ENCODE measurements at places on chromosomes 1 and 21.
A peak's percentile ranks its signal among the peaks of the same experiment; 100 is the strongest.

DNA sequence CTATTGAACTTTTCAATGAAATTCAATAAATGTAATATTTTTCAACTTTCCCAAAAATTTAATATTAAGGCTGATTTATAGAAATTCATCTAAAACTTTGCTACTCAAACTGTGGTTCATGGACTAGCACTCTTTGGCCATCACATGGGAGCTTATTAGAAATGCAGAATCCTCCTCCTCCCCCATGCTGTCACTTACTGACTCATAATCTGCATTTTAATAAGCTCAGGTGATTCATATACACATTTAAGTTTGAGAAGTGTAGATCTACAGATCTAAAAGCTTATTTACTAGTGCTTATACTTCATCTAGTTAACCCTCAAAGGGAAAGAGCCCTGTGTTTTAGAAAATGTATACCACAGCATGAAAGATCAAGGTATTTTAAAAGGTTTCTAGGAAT, 84.3 kb downstream of the HS2ST1 start:
- DNase-seq = no peak

GRCh38 chr21:45176141-45176540, 101.8 kb downstream of the ADARB1 start:
- no peak for DNase-seq

GRCh38 chr1:223653431-223653830, 12.1 kb downstream of the CAPN8 start:
- no peak for DNase-seq

DNA sequence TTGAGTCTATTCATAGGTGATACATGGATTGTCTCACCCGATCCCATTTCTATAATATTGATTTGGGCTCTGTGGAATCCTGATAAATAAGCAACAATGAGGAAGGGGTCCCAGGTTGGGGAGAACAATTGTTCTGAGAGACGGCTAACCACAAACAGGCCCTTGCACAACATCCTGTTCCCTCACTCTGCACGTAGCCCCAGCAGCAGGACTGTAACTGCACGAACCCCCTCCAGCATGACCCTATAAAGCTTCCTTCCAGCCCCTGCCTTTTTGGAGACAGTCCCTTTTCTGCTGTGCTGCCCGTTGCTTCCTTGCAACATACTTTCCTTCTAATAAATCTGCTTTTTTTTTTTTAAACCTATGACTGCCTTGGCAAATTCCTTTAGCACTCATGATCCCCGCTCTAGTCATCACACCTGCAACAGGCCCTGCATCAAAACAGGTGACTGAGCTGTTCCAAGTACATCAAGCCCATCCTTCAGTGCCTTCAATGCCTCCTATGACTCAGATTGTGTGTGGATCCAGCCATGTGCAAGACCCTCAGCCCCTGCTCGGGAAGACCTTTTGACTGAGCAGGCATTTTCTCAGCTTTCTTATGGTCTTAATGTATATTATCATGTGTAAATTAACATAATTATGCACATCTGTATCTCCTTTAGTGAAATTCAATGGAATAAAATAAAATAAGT, 63.7 kb upstream of the B3GALNT2 start:
- no peak for DNase-seq

GRCh38 chr1:230138561-230139239, 71.7 kb downstream of the GALNT2 start:
- no peak for DNase-seq

DNA sequence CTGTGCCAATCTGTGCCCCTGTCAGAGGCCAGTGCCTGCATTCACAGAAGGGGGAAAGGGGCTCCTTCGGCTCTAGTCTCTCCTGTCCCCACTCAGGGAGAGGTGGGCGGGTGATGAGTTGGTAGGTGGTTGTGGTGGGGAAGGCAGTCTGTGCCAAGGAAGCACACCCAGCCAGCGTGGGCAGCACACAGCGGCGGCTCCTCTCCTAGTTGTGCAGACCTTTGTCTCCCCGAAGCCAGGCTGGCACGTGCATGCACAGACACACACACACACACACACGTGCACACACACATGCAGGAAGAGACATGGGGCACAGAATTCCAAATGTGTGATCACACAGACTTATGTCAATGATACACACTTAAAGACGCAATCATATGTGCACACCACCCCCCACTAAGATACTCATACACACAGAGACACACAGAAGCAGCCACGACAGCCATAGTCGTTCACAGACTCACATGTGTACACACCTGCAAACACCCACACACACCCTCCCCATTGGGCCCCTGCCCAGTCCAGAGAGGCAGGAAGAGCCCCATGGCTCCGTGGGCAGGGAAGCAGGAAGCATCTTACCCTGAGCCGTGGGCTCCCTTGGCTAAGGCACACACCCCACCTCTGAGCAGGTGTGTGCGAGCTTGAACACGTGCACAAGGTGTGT, 16.4 kb downstream of the RIMS3 start:
- DNase-seq = peak; percentile 89

DNA sequence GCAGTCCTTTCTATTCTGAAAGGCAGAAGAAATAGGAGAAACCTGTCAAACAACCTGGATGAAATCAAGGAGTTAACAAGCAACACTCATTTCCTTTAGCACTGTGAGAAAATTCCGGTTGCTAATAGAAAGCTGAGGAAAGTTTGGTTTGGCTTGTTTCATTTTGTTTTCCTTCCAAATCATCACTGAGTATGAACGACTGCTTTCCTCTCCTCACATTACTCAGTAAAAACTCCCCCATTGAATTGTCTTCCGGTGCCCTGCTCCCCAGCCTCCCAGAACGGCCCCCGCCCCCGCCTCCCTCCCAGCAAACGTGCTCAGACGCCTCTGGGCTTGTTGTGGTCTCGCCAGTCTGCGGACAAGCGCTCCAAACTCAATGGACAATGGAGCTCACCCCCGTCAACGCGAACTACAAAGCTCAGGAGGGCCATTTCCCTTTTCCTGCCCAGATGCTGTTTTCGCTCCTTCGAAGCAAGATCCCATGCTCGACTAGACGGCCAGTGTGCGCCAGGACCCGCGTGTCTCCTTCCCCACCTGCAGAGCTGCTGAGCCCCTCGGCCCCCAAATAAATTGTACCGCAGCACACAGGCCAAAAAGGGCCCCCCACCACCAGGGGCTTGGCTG, 747 bp downstream of the STX6 start:
- peak; percentile 8 for DNase-seq

DNA sequence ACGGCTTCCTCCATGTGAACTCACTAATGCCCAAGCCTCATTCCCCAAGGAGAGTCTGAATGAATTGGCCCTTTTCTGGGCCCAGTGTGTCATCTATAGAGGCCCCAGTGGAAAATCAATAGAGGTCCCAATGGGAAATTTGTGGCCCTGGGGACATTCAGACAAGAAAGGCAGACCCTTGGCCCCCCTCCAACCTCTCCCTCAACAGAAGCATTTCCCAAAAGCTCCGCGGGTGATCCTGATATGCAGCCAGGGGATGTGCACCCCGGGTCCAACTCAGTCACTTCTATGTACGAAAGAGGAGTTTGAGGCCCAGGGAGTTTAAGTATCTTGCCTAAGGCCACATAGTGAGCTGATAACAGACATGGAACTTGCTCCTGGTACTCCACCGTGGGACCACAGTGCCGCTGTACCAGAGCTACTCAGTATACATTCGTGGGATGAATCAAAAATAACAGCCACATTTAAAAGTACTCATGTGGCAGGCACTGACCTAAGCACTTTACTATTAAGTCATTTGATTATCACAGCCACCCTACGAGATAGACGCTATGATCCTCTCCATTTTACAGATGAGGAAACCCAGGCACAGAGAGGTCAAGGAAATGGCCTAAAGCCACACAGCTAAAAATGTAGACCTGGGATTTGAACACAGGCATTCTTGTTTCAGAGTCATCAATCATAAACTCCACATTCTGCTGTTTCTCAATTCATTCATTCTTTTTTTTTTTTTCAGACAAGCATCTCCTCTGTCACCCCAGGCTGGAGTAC, 8.5 kb downstream of the EPHA2 start:
- DNase-seq = no peak

DNA sequence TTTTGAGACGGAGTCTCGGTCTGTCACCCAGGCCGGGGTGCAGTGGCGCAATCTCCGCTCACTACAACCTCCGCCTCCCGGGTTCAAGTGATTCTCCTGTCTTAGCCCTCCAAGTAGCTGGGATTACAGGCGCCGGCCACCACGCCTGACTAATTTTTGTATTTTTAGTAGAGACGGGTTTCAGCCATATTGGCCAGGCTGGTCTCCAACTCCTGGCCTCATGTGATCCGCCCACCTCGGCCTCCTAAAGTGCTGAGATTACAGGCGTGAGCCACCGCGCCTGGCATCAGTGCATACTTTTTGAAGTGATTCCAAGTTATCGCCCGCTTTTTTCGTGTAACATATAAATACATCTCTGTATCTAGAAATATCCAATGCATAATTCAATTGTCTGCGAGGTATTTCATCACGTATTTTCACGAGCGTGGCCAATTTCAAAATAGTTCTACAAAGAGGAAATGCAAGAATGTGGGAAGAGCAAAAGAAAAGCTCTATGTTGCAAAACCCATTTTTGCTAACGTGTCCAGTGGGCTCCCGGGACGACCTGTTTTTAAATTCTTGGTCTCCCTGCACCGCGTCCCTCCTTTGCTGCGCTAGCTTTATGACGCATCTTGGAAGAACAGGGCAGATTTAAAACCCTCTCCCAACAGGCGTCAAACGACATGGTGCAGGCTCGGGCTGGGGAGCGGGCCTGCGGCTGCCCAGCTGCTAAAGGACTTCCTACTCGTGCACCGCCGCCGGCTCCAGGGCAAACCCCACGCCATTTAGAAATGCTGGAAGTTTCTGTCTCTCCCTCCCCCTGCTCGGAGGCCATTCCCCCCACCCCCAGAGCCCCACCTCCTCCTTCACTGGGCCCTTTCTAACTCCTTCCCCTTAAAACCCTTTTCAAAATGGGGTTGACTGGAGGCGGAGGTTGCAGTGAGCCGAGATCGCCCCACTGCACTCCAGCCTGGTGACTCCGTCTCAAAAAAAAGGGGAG, 923 bp upstream of the IFNGR2 start:
- DNase-seq = no peak

- DNase-seq = no peak
Measured at GRCh38 chr1:118809586-118809985, 178.6 kb downstream of the TBX15 start.

GRCh38 chr1:5376538-5377247, 615.5 kb downstream of the NPHP4 start:
- no peak for DNase-seq
